ENCODE measurements at places on chromosomes 12 and 14.
A peak's percentile ranks its signal among the peaks of the same experiment; 100 is the strongest.

GRCh38 chr12:30829876-30830275, 75.1 kb upstream of the CAPRIN2 start:
- no peak for DNase-seq

- DNase-seq = no peak
These were observed 147.3 kb downstream of the RBM19 start for GRCh38 chr12:113818833-113819232.

DNA sequence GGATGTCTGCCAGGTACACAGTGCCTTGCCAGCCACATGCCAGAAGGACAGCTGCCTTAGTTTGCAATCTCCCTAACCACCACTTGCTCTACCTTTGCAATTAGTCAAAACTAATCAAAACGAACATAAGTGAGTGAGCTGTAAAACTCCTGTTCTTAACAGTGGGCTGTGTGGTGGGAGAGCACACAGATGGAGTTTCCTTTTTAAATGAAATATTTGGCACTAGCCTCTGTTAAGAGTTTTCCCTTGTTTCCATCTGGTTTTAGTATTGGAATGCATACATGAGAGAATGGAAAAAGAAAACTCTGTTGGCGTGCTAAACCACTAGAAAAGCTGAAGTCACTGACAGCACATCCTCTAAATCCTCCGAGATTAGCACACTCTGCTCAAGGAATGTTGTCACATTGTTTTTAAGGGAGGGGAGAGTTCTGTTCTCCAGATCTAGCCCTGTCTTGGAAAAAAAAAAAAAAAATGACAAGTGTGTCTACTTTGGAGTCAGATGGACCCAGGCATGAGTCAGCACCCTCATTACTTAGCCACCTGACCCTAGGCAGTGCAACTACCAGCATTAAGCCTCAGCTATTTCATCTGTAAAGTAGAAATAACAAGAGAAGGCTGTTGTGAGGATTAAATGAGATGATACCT, 83.9 kb downstream of the STXBP6 start:
- no peak for DNase-seq

DNA sequence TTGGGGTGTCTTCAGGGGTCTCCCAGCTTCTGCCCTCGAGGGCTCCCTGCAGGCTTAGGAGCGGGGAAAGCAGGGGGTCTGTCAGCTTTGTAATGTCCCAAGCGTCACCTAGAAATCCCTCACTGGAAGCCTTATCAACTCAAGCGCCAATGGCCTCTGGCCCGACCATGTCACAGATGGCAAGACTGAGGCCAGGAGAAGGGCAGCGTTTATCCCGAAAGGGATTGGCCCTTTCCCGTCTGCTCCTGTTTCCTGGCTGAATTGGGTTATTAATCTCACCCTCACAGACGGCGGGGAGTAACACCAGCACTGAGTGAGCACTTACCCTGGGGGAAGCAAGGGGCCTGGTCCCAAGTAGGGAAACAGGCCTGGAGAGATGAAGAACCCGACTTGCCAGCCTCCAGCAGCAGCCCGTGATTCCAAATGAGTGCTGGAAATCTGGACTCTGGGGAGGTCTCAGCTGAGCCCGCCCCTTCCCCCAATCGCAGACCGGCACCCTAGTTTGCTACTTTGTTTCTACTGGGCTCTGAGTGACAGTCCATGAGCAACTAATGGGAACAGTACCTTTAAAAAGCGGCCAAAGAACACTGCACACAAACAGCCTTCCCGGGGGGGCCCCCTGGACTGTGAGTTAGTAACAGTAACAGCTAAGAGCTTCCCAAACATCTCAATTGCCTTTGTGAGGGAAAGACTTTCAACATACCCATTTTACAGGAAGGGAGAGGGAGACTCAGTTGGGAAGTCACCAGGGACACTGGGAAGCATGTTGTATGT, 2.1 kb upstream of the NCOR2 start:
- DNase-seq = no peak

GRCh38 chr12:53756300-53757100, 4.7 kb upstream of the CISTR start:
- DNase-seq = no peak

DNA sequence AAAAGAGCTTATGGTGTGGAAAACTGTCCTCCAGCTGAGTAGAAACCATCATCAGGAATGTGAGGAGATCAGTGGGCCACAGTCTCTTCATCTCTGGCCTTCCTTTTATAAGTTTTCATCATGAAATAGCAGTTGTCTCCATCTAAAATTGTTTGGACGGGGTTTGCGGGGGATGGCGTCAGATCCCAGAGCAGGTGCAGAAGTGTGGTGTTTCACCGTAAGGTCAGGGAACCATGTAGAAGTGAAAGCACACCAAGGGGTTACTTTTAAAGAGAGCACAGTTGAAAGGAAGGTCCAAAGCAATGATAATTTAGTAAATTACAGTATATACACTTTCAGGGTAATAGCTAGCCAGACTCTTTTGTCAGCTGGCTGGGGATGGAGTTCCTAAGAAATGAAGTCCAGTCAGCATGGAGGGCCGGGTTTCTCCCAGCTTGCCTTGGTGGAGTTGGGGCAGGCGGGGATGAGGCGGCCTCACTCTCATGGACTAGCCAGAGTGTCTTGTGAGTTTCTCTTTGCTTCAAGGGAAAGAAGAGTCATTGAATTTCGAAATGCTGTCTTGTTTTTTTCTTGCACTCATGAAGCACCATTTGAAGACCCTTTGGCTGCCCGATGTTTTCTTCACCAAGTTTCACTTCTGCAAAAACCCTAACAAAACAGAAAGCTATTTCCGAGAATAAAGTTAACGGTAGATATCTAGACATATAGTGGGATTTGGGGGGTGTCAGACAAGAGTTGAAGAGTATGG, 100.6 kb downstream of the ETV6 start:
- DNase-seq = no peak

DNA sequence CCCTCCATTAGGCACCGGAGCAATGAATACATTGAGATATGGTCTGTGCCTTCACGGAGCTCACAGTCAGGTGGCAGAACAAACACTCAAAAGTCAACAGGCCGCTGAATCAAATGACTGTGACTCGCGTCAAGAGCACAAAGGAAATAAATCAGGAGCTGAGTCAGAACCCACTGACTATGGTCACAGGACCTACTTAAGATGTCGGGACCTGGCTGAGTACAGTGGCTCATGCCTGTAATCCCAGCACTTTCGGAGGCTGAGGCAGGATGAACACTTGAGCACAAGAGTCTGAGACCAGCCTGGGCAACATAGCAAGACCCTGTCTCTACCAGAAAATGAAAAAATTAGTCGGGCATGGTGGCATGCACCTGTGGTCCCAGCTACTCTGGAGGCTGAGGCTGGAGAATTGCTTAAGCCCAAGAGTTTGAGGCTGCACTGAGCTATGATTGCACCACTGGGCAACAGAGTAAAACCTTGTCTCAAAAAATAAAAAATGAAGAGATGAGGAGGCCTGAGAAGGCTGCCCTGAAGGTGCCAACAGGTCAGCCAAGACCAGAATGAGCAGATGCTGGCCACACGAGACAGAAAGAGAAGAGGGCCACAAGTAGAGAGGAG, 19.9 kb downstream of the TMEM233 start:
- DNase-seq = no peak

GRCh38 chr12:32230613-32230993, 124.0 kb downstream of the BICD1 start:
- no peak for DNase-seq

DNA sequence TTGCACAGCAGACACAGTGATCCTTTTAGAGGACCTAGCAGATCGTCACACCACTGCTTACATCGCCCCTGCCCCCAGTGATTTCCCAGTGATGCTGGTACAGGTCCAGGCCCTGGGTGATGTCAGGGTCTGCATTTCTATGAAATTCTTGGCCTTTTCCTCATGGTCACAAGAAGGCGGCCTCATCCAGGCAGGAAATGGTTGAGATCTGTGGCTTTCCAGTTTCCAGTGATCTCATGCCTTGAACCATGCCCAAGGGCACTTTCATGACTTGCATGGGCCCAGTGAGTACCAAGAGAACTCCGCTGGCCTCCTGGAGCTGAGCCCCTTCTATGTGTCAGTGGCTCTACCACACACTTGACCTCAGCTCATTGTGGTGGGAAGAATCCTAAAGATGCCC, 41.9 kb upstream of the BDKRB2 start:
- no peak for DNase-seq

- DNase-seq = no peak
These were observed 20.4 kb downstream of the MAP3K9 start for GRCh38 chr14:70788898-70789297.

DNA sequence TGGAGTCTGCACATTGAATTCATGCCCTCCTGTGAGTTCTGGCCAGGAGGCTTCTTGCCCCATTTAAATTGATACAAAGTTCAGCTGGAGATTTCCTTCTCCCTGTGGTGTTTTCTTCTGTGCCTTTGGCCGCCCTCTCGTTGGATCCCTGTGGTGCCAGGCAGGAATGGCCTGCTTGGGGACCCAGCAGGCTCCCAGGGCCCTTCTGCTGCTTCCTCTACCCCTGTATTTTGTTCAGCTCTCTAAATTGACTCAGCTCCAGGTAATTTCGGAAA, 197.2 kb downstream of the FOXA1 start:
- no peak for DNase-seq

DNA sequence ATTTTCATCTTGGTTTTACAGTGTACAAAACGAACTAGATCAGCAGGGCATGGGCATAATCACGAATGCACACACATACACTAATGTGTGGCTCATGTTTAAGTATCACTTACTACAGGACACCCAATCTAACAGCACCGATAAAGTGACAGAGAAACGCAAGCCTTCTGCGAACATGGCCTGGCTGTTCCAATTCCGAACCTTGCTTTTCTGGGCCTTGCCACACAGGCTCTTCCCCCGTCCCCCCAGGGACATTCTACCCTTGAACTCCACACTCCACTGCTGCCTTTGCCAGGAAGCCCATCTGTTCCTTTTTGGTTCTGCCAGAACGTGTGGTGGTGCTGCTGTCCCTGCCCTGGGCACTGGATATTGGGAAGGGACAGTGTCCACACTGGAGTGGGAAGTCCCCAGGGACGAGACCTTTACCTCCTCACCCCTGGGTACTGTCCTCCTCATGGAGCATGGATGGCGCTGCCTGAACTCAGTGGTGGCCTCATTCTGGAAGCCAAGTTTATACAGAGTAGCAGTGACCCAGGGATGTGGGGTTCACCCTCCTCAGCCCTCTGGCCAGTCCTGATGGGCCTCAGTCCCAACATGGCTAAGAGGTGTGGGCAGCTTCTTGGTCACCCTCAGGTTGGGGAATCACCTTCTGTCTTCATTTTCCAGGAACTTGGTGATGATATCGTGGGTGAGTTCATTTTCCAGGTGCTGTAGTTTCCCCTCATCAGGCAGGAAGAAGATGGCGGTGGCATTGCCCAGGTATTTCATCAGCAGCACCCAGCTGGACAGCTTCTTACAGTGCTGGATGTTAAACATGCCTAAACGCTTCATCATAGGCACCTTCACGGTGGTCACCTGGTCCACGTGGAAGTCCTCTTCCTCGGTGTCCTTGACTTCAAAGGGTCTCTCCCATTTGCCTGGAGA, 7.9 kb downstream of the SERPINA1 start:
- no peak for DNase-seq

- DNase-seq = no peak
These were observed 465.4 kb upstream of the FOXG1 start for GRCh38 chr14:28301179-28301578.

GRCh38 chr12:40314927-40315326, 90.1 kb downstream of the LRRK2 start:
- DNase-seq = no peak

DNA sequence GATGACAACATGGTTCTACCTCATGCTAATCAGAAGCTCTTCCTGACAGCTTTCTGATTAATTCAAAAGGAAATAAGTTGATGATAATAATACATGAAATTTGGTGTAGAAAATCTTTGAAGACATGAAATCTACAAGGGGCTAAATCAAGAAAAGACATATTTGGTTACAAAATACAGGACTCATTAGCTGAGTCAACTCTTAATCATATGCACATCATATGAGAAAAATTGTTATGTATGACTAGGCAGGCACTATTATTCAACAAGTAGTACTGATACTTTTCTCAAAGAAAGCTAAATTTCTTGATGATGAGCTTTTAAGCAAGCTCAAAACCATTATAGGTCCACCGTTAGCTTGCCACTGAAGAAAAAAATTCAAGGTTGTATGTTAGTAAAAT, 7.1 kb downstream of the ABCC9 start:
- DNase-seq = no peak

DNA sequence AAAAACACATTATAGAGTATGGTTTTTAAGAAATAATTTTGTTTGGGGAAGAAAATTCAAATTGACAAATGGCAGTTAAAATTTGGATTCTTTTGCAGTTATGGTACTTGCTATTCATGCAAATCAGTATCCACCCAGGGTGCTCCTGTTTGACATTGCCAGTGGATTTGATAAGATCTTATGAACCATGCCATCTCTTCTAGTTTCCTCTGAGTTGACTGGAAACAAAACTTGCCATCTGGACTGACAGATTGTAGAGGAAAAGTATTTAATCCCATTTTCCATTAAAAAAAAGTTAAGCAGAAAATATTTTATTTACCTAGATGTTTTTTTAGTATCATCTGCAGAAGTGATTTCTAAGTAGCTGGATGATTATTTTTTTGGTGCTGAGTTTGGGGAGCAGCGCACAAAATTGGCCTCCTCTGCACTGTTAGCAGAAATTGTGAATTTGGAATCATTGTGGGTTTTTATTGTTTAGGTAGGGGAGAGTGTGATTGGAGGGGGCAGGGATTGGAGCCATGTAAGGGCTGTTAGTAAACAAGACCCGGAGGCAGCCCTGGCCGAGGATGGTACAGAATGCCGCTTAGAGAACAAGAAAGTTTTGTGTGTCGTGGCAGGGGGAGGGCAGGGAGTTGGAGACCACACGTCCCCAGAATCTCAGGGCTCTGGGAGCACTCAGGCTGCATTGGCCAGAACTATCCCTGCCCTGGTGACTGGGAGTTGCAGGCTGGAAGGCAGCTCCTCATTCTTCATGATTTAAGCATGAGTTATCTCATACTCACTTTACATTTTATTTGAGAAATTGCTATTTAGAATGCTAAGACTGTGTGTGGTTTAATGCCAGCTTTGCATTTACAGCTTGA, 56.6 kb downstream of the WDR20 start:
- DNase-seq = peak; percentile 74

GRCh38 chr14:81474148-81474492, 59.5 kb downstream of the SEL1L start:
- no peak for DNase-seq

GRCh38 chr12:123364532-123365024, at the start of gene SBNO1:
TSS of gene SBNO1 (minus strand) at chr12:123364847. CDS start at chr12:123350441, 14,406 bp downstream.
- peak; percentile 85 for DNase-seq

DNA sequence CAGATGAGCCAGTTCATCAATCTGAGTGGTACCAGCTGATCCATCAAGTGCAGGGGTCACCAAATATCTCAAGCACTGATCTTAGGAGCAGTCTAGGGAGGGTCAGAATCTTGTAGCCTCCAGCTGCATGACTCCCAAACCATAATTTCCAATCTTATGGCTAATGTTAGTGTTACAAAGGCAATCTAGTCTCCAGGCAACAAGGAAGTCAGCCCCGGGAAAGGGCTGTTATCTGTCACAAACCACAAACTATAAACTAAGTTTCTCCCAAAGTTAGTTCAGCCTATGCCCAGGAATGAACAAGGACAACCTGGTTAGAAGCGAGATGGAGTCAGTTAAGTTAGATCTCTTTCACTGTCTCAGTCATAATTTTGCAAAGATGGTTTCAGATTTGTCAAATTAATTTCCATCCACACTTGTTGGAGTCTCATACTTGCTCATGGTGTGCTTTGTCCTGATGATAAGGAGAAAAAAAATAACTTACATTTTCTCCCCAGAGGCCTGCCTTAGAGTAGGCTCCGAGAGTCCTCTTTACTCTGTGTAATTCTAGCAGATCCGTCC, 3.9 kb upstream of the ABHD4 start:
- no peak for DNase-seq

All from dorsolateral prefrontal cortex (tissue), 122 donors.